Renal pelvis (tissue), 12 donors: ENCODE measurements at places on chromosomes 6 and 20. TPM values are rescaled to one million over a fixed set of nuclear protein-coding genes. Genes with fewer than 3 reads are reported as not detected.

GRCh38 chr6:108133594-108134179, 32.1 kb upstream of the NR2E1 start:
- peak; percentile 86 for DNase-seq

DNA sequence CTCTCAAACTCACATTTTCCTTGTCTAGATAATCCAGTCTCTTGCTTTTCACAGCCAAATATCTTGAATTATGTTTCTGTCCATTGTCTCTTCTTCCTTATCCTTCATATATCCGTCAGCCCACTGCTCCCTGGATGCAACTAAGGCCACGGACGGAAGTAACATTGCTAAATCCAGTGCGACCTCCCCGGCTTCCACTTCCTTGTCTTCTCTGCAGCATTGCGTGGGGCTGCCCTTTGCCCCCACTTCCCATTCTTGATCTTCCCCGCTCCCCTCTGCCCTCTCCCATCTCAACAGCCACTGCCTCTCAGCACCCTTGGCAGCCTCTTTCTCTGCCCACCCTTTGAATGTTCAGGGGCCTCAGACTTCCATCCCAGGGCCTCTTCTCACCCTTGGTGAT, 190.4 kb upstream of the UST start:
- DNase-seq: no peak

Gene TRIM10
- 0.28 TPM for polyA plus RNA-seq

- DNase-seq: no peak
Measured at GRCh38 chr6:40965046-40965445, 74.0 kb downstream of the UNC5CL start.

DNA sequence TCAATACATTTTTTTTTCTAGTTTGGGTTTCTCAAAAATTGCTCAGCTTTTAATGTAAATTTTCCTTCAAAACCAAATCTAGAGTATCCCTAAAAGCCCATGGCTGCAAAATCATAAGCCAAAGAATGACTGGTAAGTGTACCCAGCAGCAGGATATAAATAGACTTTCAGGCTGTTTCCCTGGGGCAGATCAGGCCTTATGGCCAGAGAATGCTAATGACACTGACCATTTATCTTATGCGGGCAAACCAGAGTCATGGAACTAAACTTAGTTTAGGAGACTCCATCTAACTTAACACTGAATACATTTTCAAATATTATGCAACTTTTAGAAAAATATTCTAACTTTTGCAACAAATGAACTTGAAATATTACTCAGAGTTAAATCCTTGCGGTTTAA, 7.4 kb downstream of the OSER1 start:
- DNase-seq: no peak

DNA sequence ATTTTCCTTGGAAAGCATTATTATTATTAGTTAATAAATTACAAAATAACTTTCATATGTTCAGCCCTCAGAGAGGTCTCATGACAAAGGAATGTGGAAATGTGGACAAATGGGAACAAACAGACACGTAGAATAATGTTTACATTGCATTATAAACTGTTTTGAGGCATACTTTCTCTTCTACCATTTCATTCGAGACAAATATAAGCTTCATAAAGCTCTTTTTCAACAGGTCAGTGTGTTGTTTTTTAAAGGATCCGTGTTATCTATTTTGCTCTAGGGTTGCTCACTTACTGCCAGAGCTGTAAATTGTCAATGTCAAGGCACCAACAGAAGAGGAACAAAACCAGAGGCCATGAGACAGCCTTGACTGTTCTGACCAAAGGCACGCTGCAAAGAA, 256.8 kb downstream of the PHACTR1 start:
- DNase-seq: no peak

DNA sequence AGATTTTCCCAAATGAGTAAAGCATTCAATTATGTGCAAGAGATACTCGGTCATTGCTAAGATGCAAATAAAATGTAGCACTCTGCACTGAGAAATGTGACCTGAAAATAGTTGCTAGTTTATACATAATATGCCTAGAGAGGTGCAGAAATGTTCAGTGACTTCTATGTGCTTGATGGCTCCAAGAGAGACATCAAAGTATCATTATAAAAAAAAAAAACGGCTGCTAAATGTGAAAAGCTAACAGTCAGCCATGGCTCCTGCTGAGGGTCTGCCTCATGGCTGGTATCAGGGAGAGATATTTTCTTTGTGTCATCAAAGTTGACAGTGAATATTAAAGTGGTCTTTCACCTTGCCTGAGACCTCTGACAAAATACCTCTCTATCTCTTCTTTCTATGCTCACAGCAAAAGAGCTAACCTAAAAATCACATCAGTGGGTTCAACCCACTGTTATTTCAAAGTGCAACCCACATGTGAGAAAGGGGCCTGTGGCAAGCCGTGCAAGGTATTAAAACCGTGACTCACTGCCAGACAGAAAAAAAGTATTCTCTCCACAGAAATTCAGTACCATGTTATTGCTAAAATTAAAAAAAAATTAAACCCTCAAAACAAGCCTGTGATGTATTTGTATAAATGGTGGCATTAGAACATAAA, 259.0 kb downstream of the HIVEP2 start:
- DNase-seq: no peak

Gene CCM2L
- 8.4 TPM for polyA plus RNA-seq

- DNase-seq: no peak
Measured at GRCh38 chr6:13614126-13614925, 809 bp upstream of the NOL7 start.

DNA sequence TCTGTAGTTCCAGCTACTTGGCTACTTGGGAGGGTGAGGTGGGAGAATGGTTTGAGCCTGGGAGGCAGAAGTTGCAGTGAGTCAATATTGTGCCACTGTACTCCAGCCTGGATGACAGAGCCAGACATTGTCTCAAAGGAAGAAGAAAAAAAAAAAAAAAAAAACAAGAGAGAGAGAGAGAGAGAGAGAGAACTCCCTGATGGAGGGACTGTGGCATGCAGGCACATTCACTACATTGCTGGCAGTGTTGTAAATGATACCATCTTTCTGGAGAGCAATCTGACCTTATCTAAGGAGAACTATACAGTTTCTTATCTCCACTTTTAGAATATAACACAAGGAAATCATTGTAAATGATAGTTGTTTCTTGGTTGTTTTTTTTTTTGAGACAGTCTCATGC, 85.1 kb downstream of the MDN1 start:
- no peak for DNase-seq

GRCh38 chr6:158605266-158605878, 39.2 kb downstream of the DYNLT1 start:
- peak; percentile 65 for DNase-seq

DNA sequence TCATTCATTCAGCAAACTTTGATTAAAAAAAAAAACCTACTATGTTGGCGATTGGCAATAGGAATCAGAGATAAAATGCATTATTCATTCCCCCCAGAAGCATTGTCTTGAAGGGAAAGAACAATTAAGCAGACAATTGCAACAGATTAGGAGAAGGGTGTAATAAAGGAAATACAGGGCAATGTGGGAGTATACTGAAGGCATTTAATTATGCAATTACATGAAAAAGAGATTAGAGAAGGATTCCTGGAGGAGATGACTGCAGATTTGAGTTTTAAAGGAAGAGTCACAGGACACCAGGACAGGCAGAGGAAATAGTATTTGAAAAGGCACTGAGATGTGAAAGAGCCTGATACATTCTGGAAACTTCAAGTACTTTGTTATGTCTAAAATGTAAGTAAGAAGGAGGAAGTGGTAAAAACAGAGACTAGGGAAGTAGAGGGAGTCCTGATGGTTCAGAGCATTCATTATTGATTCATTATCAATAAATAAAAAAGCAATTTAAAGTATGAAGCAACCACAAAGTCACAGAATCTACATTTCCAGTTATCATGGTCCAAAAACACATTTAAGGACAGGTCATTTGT, 43.7 kb downstream of the THEMIS start:
- DNase-seq: no peak

DNA sequence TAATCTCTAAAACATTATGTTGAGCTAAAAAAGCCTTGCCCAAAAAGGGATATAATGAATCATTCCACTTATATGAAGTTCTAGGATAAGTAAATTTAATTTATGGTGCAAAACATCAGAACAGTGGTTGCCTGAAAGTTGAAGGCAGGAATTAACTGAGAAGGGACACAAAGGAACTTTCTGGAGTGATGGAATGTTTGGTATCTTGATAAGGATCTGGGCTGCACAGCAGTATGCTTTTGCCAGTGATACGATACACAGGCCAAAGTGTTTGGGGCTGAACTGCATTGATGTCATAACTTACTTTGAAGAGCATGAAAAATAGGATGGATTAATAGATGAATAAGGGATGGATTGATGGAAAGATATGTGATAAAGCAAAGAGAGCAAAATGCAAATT, 146.1 kb upstream of the LRFN2 start:
- no peak for DNase-seq

Gene OPRL1
- 0.94 TPM for polyA plus RNA-seq

GRCh38 chr6:135161411-135162395, 19.4 kb upstream of the MYB start:
- no peak for DNase-seq

- DNase-seq: no peak
Measured at GRCh38 chr20:12977328-12978125, 31.2 kb upstream of the SPTLC3 start.

GRCh38 chr20:42740226-42740870, 449.4 kb downstream of the PTPRT start:
- no peak for DNase-seq

GRCh38 chr20:47704746-47705496, 80.4 kb downstream of the SULF2 start:
- no peak for DNase-seq

GRCh38 chr20:18506744-18507143, 996 bp upstream of the SEC23B start:
- DNase-seq: no peak

Gene VWA7
- 13.1 TPM for polyA plus RNA-seq

DNA sequence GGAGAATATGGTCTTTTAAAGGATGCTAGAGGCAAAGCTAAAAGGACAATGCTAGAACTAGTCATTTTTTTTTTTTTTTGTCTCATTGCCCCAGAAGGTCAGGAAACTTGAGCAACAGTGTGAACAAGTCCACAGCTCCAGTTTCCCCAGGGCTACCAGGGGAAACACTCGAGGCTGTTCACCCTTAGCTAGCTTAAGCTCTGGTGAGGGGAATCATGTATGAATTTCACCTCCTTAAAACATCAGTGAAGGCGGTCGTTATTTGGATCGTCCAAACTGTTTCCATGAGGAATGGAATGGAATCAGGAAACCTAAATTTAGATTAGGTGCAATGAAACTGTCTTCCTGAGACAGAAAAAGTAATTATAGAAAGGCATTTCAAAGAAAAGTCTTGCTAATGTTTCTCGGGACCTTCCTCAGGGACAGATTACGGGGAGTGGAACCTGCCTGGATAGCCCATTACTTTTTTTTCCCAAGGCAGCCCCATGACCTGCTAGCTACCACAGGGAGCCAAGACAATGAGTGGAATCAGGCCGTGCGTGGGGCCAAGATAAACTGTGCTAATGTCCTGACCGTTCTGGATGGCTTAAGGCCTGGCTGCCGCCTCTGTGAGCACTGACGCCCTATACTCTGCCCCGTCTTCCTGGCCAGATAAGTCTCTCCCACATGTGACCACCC, 164.8 kb upstream of the SGK1 start:
- no peak for DNase-seq

Gene FRK
- 4.7 TPM for polyA plus RNA-seq

- no peak for DNase-seq
Measured at GRCh38 chr6:18266523-18266912, 2.2 kb upstream of the DEK start.

Gene PHACTR1
- polyA plus RNA-seq: 12.5 TPM

GRCh38 chr6:149007846-149008245, 261.0 kb downstream of the UST start:
- no peak for DNase-seq
